ENCODE measurements at places on chromosomes 16 and 17.

DNA sequence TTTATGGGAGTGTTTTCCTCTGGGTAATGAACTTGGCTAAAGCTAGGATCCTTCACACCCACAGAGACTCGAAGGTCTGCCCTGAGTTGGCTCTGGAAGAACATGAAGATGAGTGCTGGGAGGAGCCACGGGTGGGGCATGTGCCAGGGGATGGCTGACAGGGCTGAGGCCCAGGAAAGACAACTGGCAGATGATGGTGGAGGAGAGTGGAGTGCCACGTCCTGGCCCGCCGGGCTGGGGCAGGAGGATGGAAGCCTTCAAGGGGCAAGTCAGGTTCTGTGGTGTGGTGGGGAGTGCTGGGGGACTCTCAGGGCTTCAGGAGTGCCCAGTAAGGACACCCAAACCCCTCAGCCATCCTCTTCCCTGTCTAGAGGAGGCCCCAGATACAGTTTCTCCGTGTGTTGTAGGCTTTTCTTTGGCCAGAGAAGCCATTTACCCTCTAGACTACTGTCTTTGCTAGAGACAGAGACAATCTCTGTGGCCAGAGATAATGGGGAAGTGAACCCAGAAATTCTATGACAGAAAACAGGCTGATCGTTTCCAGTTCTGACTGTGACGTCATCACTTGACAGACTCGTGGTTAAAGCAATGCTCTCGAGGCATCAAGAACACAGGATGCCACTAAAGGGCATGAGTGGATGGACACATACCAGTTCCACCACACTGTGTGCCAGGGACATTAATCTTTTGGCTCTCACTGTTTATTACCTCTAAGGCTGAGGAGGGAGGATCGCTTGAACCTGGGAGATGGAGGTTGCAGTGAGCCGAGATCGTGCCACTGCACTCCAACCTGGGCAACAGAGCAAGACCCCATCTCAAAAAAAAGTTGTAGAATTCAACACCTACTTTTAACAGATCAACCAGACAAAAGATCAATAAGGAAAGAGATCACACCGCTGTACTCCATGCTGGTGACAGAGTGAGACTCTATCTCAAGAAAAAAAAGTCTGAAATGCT is 18.6 kb upstream of the SLC5A10 start:
- DNase-seq, result no peak

DNA sequence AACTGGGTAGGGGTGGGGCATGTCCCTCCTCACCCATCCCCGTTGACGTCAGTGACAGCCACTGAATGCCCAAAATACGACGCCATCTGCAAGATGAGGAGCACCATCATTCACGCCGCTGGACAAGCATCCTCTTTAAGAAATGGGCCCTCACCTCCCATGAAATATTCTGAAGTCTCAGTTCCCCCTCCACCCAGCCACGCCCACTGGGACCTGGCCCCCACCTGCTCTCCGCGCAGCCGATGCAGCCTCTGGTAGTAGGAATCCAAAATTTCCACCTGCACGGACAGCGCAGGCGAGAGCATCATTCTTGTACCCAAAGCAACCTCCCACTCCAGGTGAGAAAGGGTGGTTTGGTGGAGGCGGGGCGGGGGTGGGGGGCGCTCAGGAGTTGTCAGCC is 5.6 kb downstream of the ITGA2B start:
- no peak for DNase-seq

DNA sequence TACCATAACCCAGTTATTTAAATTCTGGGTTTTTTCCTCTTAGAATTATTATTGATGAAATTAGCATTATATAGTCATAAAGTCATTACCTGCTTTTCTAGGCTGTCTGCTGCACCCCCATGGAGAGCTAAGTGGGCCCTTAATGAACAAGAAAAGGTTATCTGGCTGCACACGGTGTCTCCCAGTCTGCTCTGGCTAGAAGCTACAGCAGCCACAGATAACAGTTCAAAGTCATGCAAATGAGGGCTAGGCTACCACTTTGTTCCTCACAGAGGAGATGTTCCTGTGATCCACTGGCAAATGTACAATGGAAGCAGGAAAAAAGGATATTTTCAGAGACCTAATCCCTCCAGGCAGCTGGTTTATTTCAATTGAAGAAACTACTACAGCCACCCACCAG is 112.1 kb downstream of the SNX11 start:
- DNase-seq, result no peak

DNA sequence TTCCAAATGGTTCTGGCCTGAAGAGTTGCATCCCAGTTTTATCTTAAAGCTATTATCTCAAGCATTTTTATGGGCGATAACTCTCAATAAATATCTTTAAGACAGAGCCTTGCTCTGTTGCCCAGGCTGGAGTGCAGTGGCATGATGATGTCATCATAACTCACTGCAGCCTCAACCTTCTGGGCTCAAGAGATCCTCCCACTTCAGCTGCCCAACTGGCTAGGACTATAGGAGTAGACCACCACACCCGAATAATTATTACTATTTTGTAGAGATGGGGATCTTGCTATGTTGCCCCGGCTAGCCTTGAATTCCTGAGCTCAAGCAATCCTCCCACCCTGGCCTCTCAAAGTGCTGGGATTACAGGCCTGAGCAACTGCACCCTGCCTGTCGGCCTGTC is 26.1 kb upstream of the CYTH1 start:
- DNase-seq, result no peak

- DNase-seq, result no peak
Measured at GRCh38 chr16:80372341-80372740, 168.5 kb upstream of the DYNLRB2 start.

- DNase-seq, result no peak
Measured at GRCh38 chr16:47299587-47299986, 155.8 kb upstream of the NETO2 start.

DNA sequence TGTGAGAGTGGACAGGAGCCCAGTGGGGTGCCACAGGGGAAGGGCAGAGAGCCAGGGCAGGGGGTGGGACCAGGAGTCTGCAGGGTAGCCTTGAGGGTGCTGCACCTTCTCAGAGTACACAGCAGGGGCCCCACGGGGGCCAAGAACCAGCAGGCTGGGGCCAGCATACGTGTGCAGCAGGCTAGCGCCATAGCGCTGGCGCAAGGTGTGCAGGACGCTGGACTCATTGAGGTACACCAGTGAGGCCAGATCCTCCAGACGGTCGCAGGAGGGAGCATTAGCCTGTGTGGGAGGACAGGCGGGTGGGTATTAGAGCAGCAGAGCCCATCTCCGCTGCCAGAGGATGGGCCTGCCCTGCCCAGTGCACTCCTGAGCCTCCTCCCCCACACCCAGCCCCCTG is 58.8 kb downstream of the MYO18A start:
- no peak for DNase-seq

GRCh38 chr16:19898924-19899604 is 14.4 kb upstream of the GPRC5B start:
- DNase-seq, result no peak

DNA sequence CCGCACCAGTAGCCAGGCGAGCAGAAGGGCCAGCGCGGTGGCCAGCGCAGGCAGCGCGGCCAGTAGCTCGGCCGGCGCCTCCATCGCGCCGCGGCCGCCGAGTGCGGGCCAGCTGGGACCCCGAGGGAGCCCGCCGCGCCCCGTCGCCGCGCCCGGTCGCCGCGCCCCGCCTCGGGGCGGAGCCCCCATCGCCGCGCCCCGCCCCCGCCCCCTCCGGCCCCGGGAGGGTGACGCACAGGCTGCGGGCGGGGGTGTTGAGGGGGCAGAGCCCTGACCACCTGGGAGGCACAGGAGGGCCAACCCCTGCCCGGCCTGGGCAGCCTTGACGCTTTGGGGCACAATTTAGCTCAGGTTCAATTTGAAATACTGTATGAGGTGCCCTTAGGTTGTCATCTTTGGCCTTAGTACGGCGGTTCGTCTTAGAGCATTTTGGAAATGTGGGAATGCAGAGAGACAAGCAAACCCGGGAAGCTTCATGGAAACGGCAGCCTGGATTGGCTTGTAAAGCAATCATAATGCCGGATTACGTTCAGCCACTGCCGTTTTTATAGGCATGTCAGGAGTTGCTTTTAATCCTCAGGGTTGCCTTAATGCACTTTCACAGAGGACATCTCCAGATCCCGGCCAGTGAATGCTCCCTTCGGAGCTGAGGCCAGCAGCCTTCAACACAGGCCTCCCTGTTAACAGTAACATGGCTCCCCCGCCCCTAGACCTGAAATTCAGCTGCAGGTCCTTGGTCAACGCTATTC is at the start of gene MXRA7:
Gene MXRA7, minus strand, starts transcription at position 103 of the 749 bp plus-strand sequence. Its CDS starts 19 bp downstream, at position 84.
- peak; percentile 69 for DNase-seq

DNA sequence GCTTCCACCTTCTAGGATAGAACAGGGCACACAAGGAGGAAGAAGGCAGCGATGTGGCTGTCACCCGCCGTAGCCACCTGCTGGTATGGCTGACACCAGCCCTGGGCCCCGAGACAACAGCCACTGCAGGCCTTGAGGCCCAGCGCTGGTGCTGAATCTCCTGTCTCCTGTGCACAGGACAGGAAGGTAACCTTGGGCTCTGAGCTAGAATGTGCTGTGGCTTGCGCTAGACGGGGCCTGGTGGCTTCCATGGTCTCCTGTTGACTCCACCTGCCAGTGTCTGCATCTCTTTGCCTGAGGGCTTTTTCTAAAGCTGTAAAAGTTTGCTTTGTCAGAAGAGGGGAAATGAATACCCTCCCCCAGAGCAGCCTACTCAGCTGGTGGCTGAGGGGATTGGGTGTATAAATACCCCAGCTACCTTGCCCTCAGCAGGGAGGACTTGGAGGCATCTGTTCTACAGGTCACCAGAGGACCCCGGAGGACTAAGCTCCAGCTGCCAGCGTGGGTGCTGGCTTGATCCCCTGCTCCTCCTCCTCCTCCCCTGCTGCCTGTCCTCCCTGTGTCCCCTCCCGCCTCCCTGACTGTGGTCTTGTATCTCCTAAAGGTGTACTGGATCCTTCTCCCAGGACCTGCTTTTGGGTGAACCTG is 76.1 kb upstream of the SDK2 start:
- DNase-seq, result no peak

DNA sequence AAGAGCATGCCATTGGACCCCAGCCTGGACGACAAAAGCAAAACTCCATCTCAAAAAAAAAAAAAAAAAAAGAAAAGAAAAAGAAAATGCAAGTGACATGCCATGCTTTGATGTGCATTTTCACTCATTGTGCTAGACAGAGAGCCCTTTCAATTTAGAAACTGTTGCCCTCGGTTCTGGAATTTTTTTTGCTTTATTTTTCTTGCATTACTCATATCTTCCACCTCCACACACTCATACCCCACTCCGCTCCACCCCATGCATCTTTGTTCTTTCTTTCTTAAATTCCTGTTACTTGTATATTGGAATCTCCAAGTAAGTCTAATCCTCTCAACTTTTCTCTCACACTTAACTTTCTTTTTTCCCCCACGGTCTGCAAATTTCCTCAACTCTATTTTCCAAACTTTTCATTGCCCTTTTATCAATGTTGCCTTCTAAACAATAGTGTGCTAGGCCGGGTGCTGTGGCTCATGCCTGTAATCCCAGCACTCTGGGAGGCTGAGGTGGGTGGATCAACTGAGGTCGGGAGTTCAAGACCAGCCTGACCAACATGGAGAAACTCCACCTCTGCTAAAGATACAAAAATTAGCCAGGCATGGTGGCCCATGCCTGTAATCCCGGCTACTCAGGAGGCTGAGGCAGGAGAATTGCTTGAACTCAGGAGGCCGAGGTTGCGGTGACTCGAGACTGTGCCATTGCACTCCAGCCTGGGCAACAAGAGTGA is 16.8 kb upstream of the SUZ12 start:
- no peak for DNase-seq

GRCh38 chr16:48556913-48557351 is 53.0 kb downstream of the N4BP1 start:
- no peak for DNase-seq

DNA sequence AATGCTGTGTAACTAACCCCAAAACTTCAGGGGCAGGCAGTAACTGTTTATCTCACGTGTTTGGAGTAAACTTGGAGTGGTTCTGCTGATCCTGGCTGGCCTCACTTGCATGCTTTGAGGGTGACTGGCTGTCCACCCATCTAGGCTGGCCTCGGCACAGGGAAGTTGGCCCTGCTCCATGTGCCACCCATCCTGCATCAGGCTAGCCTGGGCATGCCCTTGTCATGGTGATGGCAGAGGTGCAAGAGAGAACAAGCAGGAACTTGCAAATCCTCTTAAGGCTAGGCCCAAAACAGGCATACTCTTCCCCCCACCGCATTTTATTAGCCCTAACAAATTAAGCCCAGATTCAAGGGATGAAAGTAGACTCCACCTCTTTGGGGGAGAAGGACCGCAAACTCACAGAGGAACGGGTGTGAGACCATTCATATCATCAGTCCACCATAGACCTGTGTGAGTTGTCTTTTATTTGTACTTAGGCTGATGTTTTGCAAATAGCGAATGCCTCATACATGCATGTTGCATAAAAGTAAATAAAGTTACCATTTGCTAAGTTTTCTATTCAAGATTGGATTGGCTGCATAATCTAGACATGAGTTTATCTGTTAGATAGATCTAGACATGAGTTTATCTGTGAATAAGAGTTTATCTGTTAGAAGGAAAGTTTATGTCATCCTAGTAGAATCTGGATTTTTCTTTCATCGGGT is 221.0 kb downstream of the CCDC182 start:
- DNase-seq, result no peak

GRCh38 chr16:8572919-8573724 is 17.2 kb downstream of the TMEM114 start:
- no peak for DNase-seq
